ENCODE measurements at places on chromosomes 1 and 21.

DNA sequence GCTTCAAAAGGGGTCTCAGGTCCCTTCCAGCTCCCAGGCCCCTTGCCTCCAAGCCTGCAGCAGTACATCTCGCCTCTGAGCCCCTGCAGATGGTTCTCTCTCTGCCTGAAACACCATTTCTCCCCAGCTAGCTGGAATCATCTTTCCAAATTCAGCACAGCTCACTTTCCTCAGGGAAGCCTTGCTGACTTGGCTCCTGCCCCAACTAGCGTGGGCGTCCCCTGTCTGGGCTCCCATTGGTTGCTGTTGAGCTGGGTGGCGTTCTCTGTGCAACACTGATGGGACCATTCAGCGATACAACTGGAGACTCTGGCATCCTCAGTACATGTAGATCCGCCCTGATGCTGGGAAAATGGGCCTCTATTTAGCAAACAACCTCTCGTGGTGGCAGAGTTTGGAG is 141.3 kb upstream of the IGSF21 start:
- DNase-seq: no peak

GRCh38 chr1:83559129-83559840 is 439.6 kb downstream of the TTLL7 start:
- no peak for DNase-seq

GRCh38 chr1:171868217-171868803 is 27.0 kb downstream of the DNM3 start:
- DNase-seq: no peak

DNA sequence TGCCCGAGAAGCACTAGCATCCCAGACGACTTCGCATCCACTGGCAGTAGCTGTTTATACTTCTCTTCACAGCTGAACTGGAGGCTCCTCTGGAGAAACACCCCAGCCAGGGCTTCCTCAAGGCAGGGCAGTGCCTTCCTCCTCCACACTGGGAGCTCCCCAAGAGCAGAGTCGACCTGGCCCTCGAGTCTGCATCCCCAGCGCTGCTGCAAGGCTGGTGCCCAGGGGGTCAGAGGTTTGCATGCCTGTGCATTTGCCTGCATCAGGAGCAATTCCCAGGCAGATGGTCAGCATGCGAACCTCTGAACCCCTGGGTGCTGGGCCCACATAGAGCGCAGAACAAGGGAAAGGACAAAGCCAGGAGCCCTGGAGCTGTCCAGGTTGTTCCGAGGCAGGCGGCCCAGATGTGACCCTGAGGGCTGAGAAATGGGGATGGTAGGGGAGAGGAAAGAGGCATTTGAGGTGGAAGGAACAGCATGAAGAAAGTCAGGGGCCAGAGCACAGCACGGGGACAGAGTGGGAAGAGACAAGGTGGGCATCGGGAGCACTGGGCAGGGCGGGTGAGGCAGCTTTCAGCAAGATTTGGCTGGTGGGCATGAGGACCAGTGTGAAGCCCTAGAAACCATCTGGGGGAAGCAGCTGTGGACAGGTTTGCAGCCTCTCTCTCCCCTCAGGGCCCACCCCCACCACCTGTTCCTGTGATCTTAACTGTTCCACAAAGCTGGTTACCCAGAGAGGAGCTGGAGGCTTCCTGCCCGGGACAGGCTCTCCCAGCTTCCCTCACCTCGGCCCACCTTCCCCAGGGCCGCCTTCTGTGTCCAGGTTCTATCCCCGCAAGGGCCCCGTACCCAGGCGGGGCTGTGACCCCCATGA is 6.4 kb upstream of the S100A8 start:
- DNase-seq: no peak

- no peak for DNase-seq
These were observed 463.0 kb downstream of the DSCAM start for GRCh38 chr21:40383951-40384350.

DNA sequence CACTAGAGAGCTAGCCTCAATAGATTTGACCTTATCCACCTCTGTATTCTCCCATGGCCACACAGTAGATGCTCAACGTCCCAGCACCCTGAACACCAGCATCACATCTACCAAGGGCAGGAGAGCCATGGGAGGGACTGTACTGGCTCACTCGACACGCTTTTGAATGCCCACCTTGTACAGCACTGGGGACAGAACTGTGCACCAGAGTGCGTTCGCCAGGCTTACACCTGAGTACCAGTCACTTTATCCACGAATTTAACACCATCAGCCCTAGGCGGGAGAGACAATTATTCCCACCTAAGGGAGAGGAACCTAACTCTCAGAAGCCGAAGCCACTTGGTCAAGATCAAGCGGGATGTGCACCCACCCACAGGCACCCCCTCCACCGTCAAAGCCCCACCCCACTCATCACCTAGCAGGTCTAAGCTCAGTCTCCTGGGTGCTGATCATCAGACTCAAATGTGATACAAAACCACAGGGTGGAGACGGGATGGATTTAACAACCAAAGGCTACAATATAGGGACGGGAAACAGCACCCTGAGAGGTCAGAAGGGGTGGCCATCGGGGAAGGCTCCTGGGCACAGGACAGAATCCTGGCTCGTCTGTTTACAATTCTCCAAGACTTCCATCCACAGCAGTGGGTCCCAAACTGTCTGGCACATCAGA is 110.5 kb downstream of the GLIS1 start:
- DNase-seq: no peak

DNA sequence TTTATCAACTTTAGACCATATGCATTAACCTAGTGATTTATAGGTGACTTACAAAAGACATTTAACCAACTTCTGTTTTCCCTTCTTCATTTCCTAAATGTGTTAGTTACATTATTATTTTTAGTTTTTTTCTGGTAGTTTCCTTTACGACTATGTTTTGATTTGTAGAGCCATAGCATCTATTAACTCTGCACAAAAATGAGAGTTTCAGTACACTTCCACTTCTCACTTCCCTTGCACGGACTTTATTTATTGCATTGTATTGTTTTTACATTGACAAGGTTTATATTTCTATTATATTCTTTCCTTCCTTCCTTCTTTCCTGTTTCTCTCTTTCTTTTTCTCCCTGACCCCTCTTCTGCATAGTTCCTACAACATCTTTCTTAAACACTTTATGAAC is 14.7 kb downstream of the PKN2 start:
- no peak for DNase-seq

DNA sequence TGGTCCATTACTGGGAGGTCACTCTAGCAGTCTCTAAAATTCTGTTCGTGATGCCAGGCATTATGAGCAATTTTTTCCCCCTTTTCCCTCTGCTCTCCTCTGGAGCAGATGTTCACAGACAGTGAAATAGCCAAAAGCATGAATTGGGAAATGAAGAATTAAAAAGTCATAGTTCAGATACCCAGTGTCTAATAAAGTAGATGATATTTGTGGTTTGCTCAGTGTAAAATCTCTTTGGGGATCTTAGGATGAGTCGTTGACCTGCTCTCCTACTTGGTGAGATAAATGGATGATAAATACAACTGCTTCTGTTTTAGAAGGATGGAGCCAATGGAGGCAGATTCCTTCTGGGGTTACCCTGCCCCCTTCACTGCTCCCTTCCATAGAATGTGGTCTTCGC is 56.3 kb downstream of the KIAA0040 start:
- DNase-seq: no peak

DNA sequence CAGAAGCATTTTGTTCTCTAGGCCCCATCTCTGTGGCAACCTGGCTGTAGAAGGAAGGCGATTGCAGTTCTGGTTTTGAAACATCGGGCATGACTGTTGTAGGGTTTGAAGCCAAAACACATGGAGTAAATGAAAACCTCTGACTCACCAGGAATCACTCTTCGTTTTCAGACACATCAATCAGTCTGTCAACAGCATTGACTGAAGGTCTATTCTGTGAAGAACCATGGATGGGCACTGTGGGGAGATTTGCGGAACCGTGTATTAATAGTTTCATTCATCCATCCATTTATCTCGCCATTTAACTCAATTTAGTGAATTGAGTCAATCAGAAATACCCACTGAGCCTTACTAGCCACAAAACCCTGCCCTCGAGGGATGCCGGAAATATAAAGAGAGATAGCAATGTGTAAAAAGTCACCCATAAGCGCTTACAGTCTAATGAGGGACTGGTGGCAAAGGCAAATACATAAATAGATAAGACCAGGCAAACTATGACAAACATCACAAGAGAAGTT is 364.6 kb upstream of the PROX1 start:
- no peak for DNase-seq

DNA sequence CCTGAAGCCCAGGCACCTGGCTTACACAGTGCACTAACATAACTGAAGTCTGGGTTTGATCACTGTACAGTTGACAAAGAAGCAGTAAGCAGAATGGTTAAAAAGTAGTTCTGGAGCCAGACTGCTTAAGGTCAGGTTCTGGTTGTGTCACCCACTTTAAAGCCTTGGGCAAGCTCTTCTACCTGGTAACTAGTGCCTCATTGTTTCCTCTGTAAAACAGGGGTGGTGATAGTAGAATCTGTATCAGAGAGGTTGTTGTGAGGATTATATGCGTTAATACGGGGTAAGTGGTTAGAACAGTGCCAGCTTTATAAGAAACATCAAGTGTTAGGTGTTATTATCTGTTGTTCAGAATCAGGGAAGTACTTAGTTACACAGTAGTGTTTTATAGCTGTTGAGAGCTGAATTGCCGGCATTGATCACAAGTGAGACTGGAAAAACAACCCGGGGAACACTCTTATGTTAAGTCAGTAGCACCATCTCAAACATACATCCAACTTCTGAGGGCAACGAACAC is 3.7 kb downstream of the BACH1 start:
- no peak for DNase-seq

DNA sequence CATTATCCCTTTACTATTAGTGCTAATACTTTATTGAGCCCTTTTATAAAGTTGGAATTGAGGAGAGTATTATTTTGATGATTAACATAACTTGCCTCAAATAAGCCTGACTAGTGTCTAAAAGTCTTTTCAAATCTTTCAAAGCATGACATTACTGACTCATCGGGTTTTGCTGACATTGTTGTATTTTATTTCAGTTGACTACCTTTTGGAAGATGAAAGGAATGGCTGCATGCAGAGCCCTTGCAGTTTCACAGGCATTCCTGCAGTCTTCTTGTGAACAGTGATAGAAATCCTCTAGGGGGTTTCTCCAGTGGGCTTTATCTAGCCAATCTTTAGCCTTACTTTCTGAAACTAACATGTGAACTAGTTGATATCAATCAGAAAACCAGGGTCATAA is 43.0 kb upstream of the TMEM61 start:
- DNase-seq: no peak

DNA sequence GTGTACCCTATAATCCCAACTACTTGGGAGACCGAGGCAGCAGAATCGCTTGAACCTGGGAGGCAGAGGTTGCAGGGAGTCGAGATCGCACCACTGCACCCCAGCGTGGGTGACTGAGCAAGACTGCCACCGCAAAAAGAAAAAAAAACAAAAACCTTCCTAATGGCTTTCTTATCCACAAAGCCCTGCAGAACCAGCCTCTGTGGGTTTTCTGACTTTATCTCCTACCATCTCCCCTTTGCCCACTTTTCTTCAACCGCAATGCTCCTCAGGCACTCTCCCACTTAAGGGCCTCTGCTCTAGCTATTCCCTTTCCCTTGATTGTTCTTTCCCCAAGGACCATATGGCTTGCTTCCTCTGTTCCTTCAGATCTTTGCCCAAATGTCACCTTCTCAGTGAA is 67.9 kb upstream of the PUM1 start:
- DNase-seq: no peak

GRCh38 chr21:37060296-37060695 is 12.6 kb downstream of the PIGP start:
- DNase-seq: no peak

- no peak for DNase-seq
These were observed 219.5 kb downstream of the TPR start for GRCh38 chr1:186155594-186155993.

DNA sequence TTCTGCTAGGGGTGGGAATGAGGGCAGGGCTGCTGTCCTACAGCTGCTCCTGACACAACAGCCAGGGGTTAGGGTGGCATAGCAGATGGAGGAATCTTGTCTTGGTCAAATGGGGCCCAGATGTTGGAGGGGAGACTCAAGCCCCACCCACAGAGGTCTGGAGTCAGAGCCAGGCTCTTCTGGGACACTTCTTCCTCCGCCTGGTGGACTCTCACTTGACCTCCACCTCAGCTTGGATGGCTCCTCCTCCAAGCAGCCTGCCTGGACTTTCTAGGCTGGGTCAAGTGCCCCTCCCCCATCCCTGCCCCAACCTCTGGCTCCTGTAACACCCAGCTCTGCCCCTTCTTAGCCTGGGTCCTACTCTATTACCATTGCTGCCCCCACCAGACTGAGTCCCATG is 35.5 kb downstream of the EPHA2 start:
- no peak for DNase-seq

GRCh38 chr1:228217551-228218344 is 9.9 kb downstream of the OBSCN start:
- DNase-seq: no peak

- no peak for DNase-seq
These were observed 85.7 kb downstream of the KCNN3 start for GRCh38 chr1:154784416-154784815.

DNA sequence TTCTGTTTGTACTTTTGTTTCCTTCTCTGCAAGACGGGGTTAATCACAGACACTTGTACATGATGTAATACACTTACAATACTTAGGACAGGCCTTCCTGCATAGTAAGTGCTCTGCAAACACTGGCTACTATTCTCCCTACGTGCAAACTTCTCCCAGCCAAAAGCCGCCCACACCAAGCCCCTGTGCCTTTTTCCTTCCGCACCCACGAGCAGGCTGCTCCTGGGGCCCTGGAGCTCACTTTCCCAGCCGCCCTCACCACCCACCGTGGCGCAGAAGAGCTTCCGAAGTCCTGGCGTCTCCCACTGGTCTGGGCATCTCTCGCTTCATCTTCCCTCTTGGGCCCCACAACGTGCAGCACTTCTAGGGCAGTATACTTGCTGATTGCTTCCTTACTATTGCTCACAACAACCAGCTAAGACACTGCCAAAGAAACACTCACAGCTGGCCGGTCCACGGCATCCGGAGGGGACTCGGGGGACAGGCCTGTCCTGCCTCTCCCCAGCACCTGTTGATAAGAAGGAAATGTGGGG is 22.5 kb upstream of the GPR157 start:
- DNase-seq: no peak

GRCh38 chr1:206493279-206493678 is 14.1 kb upstream of the RASSF5 start:
- DNase-seq: no peak

- no peak for DNase-seq
These were observed 44.6 kb downstream of the HMGB4 start for GRCh38 chr1:33908324-33908956.

DNA sequence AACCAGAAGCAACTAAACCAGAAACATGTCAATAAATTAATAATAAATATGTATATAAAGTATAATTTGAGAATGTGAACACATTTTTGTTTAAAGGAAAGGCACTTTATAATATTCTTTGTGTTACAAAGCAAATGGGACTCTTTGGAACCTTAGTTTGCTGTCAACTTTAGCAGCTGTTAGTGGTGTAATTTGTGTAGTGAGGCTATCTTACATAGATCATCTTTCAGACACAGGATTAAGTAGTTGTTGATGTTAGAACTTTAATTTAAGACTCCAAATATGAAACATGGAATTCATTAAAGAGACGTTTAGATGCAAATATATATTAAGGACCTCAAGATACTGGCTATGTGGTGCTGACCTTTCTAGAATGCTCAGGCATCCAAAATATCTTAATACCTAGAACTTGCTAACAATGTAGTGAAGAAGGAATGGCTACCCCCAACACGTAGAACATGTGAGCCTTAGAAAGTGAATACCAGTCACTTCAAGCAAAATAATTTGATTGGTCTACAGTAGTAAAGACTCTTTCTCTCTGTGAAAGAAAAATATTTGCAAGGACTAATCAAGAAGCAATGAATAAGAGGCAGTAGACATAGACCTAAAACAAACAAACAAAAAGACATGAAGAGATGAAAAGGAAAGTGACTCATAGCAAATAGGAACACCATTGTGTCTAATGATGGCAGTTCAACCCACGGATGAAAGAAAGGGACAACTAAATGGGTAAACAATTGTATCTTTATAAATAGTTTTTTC is 811.4 kb downstream of the USP25 start:
- no peak for DNase-seq

All from Peyer's patch (tissue), 4 donors.